ENCODE measurements at places on chromosomes 7 and 10.

DNA sequence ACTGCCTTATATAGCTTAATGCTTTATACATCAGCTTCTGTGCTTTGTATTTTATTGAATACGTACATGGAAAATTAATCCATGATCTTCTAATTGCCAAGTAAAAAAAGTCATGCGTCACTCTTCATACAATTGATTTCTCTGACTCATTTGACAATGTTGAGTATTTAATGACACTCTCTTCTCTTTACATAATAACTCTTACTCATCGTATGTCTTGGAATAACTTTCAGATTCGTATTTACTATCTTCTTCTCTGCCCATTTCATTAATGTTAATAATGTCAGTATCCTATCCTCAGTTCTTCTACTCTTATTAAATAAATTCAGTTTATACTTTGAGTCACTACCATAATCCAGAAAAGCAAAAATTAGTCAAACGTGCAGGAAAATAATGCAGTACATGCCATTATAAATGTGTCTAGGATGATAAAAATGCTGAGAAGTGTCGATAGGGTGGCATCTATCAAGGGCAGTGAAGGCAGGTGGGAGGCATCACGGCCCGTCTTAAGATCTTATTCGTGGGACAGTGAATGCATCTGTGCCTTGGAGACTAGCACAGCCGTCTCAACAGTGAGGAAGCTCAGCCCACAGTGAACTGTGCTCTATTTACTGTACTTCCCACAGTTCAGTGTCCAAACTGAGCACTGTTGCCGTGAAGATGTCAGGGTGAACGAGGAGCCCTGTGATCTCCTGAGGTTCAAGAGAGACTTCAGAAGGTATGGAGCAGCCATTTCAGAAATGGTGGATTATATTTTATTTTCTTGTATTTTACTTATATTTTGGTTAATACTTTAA lies 39.8 kb upstream of the AKR1E2 start:
- no peak for DNase-seq

DNA sequence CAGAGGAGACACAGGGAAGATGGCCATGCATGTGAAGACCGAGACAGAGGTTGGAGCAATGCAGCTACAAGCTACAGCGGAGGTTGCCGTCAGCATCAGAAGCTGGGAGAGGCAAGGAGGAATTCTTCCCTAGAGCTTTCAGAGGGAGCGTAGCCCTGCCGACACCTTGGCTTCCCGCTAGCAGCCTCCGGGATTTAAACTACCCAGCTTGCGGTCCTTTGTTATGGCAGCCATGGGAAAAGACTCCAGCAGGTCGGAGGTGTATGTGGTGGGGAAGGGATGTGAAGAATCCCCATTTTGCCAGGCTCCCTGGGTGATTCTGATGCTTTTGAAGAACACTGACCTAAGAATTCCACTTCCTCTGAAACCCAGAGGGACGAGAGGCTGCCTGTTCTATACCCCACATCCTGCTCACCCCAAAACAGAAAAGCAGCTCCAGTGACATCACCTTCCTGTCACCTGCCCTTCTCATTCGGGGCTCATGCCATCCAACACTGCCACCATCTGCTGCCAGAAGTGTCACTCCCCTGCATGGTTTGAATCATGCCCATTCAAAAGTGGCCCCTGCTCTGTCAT lies 3.3 kb upstream of the SEPHS1 start:
- no peak for DNase-seq

DNA sequence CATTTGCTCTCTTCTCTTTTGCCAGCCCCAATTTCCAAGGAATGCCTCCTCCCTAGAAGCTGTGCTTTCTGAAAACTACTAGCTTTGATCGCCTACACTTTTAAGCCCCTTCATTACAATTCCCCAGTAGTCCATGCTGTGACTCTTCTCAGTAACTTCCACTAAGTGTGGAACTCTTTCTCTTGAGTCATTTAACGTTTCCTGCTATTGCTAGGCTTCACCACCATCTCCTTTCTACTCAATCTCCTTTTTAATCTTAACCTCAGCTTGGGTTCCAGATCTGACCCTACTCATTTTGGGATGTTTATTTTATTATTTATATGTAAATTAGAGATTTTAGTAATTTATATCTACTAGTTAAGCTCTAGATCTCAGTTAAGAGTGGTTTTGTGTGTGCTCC lies 14.4 kb upstream of the SEMA3D start:
- no peak for DNase-seq

- DNase-seq: no peak
These were observed 17.4 kb downstream of the CNNM2 start for GRCh38 chr10:102935505-102935904.

DNA sequence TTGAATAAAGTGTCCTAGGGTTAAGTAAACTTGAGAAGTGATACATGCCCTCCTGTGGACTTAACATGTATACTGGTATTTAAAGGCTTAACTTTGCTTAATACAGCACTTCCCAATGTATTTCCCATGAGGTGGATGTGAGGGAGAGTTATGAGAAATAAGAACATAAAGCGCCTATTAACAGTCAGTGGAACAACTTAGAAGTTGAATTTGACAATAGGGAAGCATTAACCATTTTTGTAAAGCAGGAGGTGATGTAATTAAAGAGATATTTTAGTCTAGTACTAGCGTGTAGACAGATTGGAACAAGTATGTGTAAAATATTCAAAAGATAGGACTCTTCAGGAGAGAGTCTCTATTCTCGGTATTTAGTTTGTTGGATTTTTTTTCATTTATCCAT lies 322.4 kb downstream of the GPR158 start:
- no peak for DNase-seq

GRCh38 chr10:3850999-3851937 lies 66.3 kb upstream of the KLF6 start:
- DNase-seq: no peak

GRCh38 chr7:148958061-148958460 lies 70.2 kb downstream of the PDIA4 start:
- no peak for DNase-seq

DNA sequence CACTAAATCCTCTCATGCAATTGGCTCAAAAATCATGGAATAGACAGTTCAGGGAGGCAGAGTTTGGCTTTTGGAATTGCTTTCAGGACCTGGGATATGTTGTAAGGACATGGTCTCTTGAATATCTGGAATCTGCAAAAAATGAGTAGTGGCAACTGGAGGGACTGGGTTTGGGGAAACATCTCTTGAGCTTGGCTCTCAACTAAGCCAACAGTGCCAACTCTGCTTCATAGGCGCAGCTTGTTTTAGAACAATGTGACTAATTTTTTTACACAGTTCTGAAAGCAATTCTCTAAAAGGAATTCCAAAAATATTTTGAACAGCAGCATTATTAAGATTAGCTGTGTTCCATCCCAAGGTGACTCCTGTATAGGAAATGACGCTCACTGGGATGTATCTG lies 121.5 kb upstream of the DPP6 start:
- no peak for DNase-seq

DNA sequence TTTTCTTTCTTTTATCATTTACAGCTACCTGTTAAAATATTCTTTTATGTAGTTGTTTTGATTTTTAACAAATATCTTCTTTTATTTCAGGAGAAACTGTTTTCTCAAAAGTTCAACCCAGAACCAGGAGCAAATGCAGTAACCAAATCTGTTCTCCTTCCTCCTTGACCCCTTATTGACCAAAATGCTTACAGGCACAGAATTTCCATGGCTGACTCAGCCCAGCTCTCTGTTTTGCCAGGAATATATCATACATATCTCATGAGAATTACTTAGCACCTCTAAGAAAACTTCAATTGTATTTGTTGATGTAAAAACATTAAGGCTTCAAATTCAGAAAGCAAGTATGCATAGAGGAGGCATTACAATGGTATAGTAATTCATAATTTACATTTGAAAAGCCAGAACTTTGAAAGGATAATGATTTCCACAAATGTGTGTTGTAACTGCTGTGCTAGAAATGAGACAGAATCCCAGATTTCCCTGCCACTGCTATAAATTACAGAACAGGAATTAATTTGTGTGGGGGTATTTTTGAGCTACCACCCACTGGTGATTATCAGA lies 2.2 kb downstream of the GSAP start:
- no peak for DNase-seq

DNA sequence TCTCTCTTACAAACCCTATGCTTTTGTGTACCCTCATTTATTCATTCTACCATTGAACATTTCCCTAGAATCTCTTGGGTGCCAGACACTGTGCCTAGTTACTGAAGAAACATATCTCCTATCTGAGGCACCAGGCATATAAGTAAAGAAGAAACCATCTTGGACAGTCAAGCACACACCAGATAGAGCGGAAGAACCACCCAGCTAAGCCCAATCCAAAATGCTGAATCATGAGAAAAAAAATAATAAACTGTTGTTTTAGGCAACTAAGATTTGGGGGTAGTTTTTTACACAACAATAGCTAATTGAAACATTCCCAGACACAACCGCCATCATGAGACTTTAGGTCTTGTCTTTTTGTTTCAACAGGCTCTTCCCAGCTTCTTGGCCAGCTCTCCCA lies 102.3 kb upstream of the TCF7L2 start:
- no peak for DNase-seq

All from cortex of kidney (tissue), 1 donor.